Stimulated activated CD4-positive, alpha-beta T cell treated with anti-CD3 and anti-CD28 coated beads, Interleukin-1b, Interleukin-23, amount 100 ng/mL, for 1 hour (primary cell): ENCODE measurements at places on chromosomes 5 and 9.

DNA sequence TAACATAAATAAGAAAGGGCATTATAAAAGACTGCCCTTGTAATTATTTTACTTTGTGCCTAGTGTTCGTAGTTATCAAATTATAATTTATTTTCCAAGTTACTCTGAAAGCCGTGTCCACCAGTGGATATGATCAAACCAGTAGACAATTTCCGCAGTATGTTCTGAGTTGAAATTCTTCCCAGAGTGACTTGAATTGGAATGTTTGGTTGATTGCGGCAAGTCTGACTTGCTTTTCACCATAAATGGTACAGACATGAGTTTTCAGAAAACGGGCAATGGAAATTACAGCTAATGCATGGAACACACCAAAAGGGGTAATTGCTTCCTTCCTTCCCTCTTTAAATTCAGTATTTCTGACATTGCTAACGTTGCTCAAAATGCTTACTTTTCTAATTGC is 56.6 kb downstream of the CHSY3 start:
- no peak for DNase-seq

- no peak for DNase-seq
Observed at GRCh38 chr9:73230251-73230650, 78.6 kb downstream of the ANXA1 start.

DNA sequence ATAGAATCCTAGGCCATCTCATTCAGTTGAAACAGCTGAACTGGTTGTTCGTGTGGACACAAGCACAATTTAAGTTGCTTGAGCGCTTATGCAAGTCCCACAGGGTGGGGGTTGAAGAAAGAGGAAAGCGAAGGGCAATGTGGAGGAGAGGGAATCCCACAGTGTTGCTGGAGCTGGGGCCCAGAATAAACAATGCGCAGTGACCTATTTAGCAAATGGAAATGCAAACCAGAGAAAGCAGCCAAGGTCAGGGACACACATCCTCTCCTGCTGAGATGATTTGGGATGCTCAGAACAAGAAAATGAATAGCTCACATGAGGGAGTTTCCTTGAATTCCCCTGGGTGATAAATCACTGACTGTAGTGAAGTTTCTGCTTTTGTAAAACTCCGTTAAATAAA is 838.3 kb downstream of the TLE4 start:
- no peak for DNase-seq

- DNase-seq: no peak
Observed at GRCh38 chr5:114435885-114436299, 74.0 kb downstream of the KCNN2 start.

DNA sequence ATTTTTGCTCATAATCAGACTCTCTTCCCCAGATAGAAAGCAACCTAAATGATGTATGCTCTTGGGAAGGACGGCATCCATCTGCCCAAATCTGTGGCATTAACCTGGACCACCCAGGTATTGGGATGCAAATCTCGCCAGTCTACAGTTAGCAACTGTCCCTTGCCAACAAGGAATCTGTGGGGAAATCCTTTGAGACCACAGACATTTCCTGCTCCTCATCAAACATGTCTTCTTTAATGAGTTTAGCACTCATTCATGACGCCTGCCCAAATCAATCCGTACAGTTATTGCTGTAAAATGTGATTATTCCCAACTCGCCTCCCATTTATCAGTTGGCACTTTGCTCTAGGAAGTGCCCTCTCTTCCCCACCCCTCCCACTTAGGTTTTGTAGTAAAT is 7.8 kb downstream of the ROR2 start:
- DNase-seq: no peak
